ENCODE measurements at places on chromosomes 3 and 15.

GRCh38 chr3:116288485-116288884 lies 156.8 kb downstream of the LSAMP start:
- DNase-seq, result no peak

- DNase-seq, result no peak
Observed at GRCh38 chr3:89395456-89395855, 288.0 kb downstream of the EPHA3 start.

DNA sequence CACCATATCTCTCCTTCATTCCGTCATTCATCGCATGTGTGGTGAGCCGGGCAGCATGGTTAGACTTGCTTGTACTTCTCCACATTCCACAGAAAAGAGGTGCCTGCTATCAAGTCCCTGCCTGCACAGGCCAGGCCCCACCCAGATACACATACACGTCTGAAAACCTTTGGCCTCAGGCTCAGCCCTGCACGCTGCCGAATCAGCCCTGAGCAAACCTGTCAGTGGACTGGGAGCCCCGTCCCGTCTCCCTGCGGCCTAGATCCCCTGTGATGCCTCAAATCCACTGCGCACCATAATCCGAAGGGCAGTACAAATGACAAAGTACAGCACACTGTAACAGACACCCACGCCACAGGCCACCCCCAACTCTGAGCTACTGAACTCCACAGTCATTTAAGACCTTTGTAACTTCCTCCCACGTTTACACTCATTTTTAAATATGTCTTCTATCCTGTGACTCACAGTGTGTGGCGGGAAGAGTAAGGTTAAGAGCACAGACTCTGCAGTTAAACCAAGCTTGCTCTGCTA lies 67.1 kb downstream of the MB21D2 start:
- DNase-seq, result peak; percentile 47

GRCh38 chr15:63596676-63597037 lies 530 bp upstream of the FBXL22 start:
- DNase-seq, result no peak

GRCh38 chr3:20809356-20809755 lies 623.4 kb upstream of the SGO1 start:
- DNase-seq, result no peak

- DNase-seq, result no peak
Observed at GRCh38 chr3:37940242-37940908, 50.2 kb upstream of the VILL start.

GRCh38 chr15:70820214-70820613 lies 33.7 kb downstream of the LARP6 start:
- no peak for DNase-seq

DNA sequence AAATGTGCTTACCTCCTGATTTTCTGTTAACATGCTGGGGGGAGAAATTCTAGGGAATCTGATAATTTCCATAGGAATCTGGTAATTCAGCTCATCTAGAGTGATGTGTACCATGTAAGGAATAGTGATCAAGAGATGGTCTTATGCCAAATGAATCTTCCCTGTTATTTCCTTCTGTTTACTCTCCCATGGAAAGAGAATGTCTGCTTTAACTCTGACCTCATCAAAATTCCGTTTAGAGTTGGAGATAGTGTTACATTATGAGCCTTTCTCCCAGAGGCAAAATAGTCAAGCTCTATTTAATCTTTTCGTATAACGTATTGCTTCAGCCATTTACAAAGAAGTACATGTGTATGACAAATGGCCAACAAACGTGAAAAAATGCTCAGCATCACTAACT lies 76.6 kb downstream of the ARHGEF26 start:
- DNase-seq, result no peak

DNA sequence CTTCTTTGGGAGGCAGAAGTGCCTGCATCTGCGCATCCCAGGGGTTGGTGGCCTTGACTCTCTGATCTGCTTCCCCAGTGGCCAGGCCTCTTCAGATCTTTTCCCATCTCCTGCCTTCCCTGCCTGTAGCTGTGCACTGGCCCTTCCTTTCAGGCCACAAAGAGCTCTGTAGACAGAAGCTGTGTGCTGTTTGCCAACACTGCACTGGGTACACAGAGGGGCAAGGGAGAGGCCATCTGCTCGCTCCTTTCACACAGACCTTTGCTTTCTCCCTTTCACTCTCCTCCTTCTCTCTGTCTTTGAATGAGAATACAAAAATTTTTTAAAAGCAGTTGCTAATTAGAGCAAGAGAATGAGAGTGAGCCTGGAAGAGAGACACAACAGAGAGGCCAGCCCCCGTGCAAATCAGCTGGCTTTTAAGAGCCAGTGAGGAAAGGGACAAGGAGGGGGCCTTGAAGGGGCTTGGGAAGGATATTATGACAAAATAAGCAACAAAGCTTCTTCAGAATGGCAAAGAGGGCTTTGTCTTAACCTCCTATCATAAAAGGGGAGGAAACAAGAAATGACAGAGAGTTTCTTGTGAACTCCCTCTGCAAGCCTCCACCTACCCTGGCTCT lies 170.9 kb downstream of the EPHB1 start:
- no peak for DNase-seq

DNA sequence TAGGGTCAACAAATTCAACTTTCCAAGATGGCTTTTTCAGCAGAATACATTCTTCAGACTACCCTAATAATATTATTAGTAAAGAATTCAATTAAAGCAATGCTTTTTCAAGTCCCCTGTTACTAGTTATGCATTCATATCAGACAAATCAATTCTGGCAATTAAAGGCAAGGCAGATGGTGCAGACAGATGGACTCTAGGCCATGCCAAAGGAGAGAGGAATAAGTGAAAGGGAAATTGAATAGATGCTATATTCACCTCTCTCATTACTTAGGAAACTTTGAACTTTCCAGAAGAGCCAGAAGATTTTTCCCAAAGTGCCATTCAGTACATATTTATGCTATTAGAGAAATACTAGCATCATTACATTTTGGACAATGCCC lies 487.7 kb upstream of the RASGRP1 start:
- no peak for DNase-seq

DNA sequence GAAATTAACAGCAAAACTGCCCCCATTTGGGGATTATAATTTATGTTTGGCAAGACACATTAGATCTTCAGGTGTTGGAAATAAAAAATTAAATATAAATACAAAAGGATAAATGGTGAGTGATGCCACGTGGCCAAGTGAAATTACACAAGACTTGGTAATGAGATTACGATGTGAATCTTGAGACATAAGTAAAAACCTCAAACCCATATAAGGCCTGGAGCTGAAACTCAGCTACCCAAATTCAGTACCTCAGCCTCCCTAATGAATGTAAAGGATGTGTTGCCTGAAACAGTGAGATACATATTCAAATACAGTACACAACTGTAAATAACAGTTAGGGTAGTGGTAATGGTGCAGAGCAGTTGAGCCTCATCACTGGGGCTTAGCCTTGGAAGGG lies 1146.6 kb downstream of the OTOL1 start:
- DNase-seq, result no peak

GRCh38 chr3:57078344-57078634 lies 17.8 kb downstream of the SPATA12 start:
- DNase-seq, result peak; percentile 59

- no peak for DNase-seq
Observed at GRCh38 chr3:38102444-38102814, 34.5 kb downstream of the ACAA1 start.

DNA sequence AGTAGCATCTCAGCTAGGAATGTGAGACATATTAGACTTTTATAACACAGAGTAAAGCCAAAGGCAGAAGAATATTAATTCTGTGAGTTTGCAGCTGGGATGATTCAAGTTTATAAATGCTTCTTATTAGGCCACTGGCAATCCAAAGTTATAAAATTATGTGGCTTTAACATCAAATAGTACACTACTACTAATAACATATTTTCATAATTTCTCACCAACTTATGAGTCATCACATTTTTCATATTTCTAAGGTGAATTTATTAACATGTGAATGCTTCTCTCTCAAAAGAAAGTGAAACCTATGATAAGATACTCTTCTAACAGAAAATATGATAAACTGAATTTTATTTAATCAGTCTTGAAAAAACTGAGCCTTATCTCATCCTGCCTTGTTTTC lies 1348.2 kb upstream of the ALCAM start:
- DNase-seq, result no peak

DNA sequence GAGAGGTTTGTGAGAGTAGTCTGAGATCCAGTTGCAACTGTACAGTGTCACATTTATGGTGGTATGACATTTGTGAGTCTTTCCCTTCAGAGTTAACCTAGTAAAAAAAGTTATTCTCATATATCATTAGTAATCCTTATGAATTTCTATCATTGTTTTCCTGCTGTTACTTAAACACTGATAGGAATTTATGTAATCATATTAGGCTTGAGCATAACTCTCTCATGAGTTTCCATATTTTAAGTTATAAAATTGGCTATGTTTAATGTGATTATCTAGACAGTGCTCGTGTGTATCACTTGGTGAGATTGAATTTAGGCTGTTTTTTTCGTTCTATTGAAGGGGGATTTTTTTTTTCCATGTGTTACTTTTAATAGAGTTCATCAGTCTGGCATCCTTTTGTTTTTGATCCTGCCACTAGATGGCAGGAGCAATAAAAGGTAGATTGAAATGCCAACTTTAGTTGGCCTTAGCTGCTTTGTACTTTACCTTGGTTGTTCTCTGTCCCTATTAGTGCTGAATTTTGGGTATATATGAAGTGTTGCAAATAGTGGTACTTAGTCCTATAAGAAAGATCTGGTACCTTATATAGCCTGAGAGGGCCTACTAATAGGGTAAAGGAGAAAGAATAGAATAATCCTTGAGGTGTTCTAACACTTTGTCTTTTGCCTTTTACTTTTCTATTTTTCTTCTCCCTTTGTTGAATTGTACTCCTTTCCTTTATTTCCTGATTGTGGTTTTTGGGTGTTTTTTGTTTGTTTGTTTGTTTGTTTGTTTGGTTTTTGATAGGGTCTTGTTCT lies 17.9 kb downstream of the STT3B start:
- DNase-seq, result no peak

- no peak for DNase-seq
Observed at GRCh38 chr15:70083418-70083817, 14.3 kb downstream of the TLE3 start.

GRCh38 chr15:99651023-99651807 lies 82.0 kb downstream of the LYSMD4 start:
- DNase-seq, result no peak

DNA sequence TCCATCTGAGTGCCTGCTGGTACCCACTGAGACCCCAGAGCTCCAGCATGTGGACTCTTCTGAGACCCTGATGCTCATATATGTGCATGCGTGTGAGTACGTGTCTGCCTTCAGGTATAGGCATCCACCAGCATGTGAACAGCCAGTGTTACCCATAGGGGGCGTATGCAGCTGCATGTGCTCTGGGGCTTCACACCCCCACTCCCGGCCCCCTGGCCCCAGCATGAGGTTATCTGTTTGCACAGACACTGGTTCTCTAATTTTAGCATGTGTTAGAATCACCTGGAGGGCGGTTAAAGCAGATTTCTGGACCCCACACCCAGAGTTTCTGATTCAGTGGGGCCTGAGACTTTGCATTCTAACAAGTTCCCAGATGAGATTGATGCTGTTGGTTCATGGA lies 824 bp upstream of the CILP start:
- peak; percentile 69 for DNase-seq

DNA sequence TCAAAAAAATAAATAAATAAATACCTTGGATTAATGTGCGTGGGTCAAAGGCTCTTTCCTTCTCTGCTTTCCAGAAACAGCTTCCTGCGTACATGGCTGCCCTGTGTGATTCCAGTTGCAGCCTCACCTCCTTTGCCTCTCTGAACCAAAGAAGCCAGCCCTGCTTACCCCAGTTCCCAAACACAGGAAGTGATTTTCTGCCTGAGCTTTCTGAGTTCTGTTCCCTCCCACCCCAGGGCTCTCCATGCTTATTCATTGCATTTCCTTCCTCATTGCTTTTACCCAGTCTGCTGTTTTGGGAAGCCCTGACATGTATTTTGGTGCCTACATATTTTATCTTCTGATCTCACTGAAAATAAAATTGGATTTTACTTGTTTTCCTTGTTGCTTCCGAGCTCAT lies 15.4 kb downstream of the ZSCAN2 start:
- DNase-seq, result no peak

GRCh38 chr15:45372041-45372995 lies 6.0 kb downstream of the GATM start:
- no peak for DNase-seq

DNA sequence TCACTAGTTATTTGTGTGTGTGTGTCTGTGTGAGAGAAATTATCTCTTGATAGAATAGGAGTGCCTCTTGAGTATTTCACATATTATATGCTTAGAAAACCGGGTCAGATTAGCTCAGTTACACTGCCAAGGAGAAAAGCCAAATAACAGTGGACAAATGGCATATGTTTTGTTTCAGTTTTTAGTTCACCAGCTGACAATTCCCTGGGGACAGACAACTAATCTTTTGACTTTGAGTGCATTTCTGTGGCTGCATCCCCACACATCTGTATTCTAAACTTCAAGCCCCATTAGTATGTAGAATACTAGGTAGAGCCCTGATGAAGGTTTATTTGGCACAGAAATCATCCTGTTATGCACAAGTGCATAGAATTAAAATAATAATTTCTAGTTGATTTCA lies 227.7 kb upstream of the CNTN3 start:
- DNase-seq, result no peak

DNA sequence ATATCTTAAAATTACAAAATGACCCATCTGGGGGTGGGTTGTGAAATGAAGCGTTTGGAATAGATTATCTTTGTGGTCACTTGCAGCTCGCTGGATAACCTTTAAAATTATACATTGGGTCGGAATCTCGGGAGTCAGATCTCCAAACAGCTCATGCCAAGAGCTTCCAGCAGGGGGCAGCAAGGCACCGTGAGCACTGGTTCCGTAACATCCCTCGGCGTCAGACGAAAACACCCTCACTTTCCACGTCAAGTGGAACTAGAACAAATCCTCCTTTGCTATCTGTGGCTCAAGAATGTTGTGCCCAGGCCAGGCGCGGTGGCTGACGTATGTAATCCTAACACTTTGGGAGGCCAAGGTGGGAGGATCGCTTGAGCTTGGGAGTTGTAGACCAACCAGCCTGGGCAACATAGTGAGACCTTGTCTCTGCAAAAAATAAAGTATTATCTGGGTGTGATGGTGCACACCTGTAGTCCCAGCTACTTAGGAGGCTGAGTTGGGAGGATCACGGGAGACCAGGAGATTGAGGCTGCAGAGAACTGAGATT lies 31.1 kb downstream of the UMPS start:
- DNase-seq, result peak; percentile 79

DNA sequence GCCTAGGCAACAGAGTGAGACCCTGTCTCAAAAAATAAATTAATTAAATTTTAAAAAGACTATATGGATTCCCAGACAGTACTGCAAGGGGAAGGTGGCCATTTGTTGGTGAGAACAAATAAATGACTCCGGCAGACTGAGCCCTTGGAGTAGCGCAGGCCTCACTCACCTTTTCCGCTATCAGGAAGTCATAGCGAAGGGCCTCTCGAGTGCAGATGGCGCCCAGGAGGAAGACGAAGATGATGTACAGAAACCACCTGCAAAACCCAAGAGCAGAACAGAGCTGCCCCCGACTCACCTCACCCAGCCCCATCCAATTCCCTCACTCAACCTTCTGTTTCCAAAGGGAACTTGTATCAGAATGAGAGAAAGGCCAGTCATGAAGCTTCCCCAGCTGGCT lies 62.8 kb upstream of the HEG1 start:
- no peak for DNase-seq

Measured in GM13977 (cell line).